CD4-positive, alpha-beta T cell treated with Interleukin-17A for 4 hours (primary cell): ENCODE measurements at places on chromosomes 16 and 17.
A peak's percentile ranks its signal among the peaks of the same experiment; 100 is the strongest.

DNA sequence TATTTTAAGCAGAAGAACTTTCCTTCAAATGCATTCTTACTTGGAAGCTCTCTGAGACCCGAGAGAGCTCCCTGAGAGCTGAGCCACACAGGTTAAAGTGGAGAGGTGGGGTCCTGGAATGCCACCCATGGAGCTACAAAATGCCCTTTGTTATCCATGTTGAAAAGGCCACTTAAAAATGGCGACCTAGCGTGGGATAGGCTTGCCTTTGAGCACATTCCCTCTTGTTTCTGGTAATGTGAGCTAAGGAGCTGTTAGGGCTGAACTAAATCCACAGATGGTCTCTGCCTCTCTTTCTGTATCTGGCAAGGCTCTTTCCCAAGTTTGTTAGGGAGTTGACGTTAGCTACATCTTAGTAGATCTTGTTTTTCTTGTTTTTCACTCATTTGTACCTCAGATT, 171.6 kb downstream of the SNX29 start:
- no peak for DNase-seq

DNA sequence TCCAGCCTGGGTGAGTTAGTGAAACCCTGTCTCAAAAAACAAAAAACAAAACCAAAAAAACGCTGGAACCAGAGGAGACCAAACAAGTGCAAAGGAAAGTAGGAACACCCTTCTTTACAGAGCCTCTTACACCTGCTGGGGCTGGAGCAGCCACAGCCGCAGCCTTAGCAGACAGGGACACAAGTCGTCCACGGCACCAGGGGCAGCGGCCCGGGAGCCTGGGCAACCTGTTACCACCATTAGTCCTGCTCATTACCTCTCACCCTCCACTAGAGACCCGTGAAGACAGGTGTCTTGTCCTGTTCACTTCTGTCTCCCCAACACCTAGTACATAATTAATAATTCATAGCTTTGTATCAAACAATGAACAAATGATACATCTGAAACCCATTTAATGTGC, 83.6 kb downstream of the C16orf78 start:
- no peak for DNase-seq

DNA sequence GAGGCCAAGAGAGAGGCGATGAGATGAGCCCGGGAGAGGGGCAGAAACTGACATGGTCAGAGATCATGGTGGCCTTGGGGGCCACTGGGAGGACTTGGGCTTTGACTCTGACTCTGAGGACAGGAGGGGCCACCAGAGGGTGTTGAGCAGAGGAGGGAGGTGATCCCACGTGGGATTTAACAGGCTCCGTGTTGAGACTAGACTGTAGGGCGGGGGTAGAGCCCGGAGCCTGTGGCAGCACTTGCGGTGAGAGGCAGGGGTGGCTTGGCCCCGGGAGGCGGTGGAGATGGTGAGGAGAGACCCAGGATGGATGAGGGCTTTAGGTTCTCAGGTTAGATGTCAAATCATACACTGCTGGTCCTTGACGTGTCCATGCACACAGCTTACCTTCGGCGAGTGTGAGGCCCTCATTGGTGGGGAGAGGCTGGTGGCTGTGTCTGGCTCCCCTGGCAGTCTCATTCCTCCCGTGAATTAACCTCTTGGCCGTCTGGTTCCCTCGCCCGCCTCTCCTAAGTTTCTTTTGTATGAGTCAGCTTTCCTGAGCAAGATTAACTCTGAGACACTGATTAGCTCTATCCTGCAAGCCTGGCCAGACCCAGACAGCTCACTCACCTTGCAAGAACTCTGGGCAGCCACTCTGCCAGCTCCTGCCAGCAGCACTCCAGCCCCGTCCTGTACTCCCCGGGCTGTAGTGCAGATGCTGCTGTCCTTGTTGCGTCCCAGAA, 39.7 kb downstream of the VPS35L start:
- no peak for DNase-seq

GRCh38 chr17:67312265-67312664, 54.1 kb downstream of the PSMD12 start:
- no peak for DNase-seq

DNA sequence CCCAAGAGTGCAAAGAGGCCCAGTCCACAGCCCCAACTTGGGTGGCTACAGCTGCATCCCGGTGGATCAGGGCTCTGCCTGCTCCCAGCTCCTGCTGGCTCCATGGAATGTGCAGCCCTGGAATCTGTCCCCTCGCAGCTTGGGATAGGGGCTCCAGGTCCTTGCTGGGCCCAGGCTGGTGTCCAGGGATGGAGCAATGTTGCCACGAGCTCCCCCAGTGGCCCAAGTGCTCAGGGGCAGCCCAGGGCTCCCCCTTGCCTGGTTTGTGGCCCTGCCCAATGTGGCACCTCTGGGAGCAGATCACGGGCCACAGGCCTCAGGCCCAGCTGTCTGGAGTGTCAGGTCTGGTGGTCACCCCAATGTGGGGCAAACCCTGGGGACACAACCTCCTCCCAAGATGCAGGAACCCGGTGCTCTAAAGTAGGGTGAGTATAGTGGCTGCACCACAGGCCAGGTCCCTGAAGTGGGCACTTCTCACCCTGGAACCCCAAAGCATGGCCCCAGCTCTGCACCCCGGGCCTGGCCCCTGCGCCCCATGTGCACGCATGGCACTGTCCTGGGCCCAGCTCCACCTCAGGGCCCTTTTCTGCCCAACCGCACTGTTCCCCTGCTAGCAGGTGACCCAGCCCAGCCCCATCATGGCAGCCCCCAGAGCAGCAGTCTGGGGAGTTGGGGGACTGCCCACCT, 14.8 kb upstream of the DNAH9 start:
- no peak for DNase-seq

DNA sequence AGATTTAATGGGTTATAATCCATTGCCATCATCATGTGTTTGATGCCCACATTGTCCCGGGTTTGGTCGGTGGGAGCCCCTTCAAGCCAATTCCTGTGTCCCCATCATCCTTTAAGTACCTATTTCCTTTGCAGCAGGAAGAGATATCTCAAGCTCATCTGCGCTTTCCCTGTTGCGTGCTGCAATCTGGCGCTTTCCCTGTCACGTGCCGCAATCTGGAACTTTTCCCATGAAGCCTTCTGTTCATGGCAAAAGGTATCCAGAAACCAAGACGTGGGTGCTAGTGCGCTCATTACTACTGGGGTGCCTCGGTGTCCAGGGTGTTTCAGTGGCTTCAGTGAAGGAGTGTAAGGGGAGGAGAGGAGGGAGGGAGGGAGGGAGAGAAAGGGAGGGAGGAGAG, 174.6 kb upstream of the ZNF469 start:
- no peak for DNase-seq

GRCh38 chr17:80577876-80578570, 33.4 kb downstream of the RPTOR start:
- DNase-seq, result no peak

- DNase-seq, result no peak
These were observed 168.8 kb downstream of the C16orf78 start for GRCh38 chr16:49542391-49542891.

- no peak for DNase-seq
These were observed 2.8 kb downstream of the VPS9D1 start for GRCh38 chr16:89717688-89718505.

- DNase-seq, result no peak
These were observed 47.9 kb upstream of the ARHGAP17 start for GRCh38 chr16:25063102-25063501.

- no peak for DNase-seq
These were observed 5.4 kb upstream of the HAP1 start for GRCh38 chr17:41739661-41740352.

DNA sequence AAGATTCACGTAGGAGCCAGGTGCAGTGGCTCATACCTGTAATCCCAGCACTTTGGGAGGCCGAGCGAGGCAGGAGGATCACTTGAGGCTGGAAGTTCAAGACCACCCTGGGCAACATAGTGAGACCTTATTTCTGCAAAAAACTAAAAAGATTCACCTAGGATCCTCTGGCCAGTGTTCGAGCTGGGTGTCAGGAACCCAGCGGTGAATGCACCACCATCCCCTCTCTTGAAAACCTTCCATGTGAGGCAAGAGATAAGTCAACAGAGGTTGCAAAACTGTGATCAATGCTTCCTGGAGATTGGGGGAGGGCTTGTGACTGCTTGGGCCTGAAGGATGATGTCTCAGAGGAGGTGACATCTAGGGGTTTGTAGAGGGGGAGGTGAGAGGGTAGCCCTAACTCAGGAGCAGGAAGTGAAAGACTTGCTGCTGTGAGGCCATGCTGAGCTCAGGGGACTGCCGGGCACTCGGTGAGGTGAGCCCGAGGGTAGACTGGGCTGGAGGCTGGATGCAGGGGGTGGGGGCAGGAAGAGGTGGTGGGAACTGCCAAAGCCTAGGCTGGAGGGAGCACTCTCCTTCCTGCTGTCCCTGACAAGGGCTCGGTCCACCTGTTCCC, 11.7 kb downstream of the GJD3 start:
- DNase-seq, result no peak

- DNase-seq, result no peak
These were observed 591.4 kb downstream of the TMEM114 start for GRCh38 chr16:7998789-7999453.

DNA sequence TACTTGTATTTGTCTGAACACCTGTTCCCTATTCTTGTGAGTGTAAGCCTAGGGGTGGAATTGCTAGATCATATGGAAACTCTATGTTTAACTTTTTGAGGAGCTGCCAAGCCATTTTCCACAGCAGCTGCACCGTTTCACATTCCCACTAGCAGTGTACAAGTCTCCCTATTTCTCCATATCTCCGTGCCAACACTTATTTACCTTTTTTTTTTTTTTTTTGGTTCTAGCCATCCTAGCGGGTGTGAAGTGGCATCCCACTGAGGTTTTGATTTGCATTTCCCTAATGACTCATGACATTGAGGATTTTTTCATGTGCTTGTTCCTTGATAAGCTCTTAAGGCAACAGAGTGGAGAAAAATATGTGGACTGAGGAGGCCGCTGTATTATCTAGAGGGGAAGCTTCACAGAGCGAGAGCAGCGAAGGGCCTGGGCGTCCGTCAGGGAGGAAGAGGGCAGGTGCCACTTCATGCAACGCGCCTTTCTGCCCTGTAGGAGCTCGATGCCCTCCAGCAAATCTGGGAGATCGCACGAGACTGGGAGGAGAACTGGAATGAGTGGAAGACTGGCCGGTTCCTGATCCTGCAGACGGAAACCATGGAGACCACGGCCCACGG, 50.0 kb downstream of the DNAH2 start:
- DNase-seq, result no peak

- no peak for DNase-seq
These were observed 3.9 kb downstream of the TSPOAP1 start for GRCh38 chr17:58324409-58325288.

GRCh38 chr17:81706232-81706611, 3.1 kb downstream of the MRPL12 start:
- DNase-seq, result no peak

- no peak for DNase-seq
These were observed 63.4 kb upstream of the TMEM97 start for GRCh38 chr17:28255616-28256015.

GRCh38 chr16:80014241-80014939, 413.9 kb upstream of the MAF start:
- DNase-seq, result no peak

DNA sequence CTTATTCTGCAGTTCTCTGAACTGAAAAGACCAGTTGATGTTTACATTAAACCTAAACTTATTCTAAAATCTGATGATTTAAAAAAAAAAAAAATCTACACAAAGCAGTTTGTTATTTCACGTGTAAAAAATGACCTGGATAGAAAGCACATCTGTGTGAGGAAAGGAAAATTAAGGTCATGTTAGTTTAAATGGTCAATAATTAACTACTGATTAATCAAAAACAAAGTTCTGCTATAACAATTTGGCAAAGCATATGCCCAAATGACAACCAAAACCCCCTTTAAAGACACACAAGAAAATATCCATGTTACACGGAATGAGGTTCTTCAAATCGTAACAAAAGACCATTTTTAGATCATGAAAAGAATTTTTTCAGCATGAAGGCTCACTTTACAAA, 30.4 kb downstream of the CACNG1 start:
- DNase-seq, result no peak

DNA sequence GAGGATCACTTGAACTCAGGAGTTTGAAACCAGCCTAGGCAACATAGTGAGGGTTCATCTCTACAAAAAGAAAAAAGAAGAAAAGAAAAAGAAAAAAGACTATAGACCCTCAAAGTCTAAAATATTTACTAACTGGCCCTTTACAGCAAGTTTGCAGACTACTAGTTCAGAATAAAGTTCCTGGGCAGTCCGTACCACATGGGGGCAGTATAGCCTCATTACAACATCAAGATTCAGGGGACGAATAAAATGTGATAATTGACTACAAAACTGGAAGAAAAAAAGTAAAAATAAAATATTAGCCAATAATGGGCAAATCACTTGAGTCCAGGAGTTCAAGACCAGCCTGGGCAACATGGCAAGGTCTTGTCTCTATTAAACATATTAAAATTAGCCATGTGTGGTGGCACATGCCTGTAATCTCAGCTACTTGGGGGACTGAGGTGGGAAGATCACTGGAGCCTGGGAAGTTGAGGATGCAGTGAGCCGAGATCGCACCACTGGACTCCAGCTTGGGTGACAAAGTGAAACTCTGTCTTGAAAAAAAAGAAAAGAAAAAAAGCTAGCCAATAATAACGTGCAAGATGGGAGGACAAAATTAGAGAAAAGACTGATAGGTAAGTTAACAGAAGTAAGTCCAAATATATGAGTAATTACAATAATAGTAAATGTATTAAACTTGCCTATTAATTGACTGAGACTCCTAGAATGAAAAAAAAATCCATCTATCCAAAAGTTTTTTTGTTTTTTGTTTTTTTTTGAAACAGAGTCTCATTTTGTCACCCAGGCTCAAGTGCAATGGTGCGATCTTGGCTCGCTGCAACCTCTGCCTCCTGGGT, 129.4 kb upstream of the SEC14L1 start:
- DNase-seq, result peak; percentile 61

- DNase-seq, result no peak
These were observed 9.6 kb downstream of the CANT1 start for GRCh38 chr17:78999947-79000395.

DNA sequence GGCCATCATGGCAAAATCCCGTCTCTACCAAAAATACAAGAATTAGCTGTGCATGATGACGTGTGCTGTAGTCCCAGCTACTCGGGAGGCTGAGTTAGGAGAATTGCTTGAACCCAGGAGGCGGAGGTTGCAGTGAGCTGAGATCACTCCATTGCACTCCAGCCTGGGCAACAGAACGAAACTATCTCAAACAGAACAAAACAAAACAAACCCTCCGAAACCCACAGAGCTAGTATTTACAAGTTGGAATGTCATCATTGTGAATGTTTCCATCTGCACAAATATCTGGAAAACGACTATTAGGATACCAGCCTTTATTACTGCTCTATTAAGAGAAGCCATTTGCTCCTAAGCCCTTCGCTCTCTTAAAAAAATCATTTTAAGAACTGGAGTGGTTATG, 26.0 kb downstream of the SMARCE1 start:
- no peak for DNase-seq
